ENCODE measurements at places on chromosomes 7 and 10.

DNA sequence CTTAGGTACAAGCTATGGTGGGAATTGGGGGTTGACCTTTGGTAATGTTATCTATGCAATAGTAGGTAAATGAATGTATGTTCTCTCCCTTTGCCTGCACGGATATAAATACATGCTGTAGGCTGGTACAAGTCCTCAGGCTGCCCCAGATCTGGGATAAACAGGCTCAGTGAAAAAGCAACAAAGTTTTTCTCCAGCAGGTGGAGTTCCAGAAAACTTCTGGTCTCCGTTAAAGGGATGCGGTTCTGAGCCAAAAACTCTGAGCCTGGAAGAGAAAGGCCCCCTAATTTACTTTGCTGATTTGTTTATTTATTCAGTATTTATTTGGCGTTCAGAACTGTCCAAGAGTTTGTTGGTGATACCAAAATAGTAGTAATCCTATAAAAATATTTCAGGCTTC is 204.7 kb downstream of the ADRA2A start:
- no peak for DNase-seq

GRCh38 chr10:4061441-4061951 is 276.5 kb upstream of the KLF6 start:
- no peak for DNase-seq

GRCh38 chr10:63702092-63702491 is 180.9 kb downstream of the REEP3 start:
- DNase-seq = no peak

DNA sequence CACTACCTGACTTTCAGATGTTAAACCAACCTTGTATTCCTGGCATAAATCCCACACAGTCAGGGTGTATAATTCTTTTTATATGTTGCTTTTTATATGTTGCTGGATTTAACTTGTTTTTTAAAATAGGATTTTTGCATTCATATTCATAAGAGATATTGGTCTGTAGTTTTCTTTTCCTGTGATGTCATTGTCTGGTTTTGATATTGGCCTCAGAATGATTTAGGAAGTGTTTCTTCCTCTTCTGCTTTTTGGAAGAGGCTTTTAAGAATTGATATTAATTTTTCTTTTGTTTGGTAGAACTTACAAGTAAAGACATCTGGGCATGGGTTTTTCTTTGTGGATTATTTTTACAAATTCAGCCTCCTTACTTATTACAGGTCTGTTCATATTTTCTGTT is 93.1 kb downstream of the CARD11 start:
- DNase-seq = no peak

- DNase-seq = no peak
Observed at GRCh38 chr10:51251110-51251509, 176.8 kb downstream of the PRKG1 start.

- DNase-seq = no peak
Observed at GRCh38 chr7:106666353-106666752, 5.4 kb upstream of the CCDC71L start.

DNA sequence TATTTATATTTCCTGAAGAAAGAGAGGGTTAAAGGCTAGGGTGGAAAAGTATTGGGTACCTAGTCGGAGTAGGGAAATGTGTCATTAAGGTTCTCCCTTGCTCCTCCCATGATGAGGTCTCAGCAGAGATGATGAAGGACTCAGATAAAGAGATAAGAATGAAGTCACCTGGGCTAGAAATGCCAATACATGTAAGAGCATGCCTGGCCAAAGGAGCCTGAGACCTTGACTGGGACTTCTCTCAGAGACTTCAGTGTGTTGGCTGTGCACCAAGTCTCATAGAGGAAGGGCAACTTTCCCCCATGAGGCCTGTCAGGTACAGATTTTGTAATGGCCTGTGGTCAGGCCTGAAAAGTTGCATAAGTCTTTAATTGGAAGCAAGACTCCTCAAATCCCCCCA is 361.0 kb upstream of the CDC14C start:
- no peak for DNase-seq
